ENCODE measurements at places on chromosomes 11 and 22.
A peak's percentile ranks its signal among the peaks of the same experiment; 100 is the strongest.

GRCh38 chr11:8658321-8659057 lies 24.0 kb downstream of the TRIM66 start:
- no peak for DNase-seq

DNA sequence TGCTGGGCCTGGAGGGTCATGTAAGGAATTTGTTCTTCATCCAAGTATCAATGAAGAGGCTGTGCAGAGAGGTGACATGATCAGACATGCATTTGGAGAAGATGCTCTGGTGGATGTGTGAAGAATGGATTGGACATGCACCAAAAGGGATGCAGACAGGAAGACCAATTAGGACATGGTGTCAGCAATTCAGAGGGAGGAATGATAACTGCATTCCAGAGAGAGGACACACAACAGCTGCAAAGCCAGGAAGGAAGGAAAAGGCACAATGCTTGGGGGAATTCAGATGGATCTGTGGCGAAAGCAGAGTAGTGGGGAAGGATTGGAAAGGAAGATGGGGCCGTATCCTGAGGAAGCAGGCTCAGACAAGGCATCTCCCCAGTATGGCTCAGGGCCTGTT lies 5.2 kb upstream of the ARRB1 start:
- no peak for DNase-seq

GRCh38 chr11:86447763-86448480 lies 73.2 kb downstream of the CCDC81 start:
- DNase-seq = no peak

GRCh38 chr22:31346255-31346732 lies at the start of gene PATZ1:
PATZ1 (minus strand) TSS chr22:31346346; CDS start chr22:31345602, 744 bp downstream.
- peak; percentile 66 for DNase-seq

- no peak for DNase-seq
Measured at GRCh38 chr11:123616505-123617198, 37.8 kb downstream of the SCN3B start.

DNA sequence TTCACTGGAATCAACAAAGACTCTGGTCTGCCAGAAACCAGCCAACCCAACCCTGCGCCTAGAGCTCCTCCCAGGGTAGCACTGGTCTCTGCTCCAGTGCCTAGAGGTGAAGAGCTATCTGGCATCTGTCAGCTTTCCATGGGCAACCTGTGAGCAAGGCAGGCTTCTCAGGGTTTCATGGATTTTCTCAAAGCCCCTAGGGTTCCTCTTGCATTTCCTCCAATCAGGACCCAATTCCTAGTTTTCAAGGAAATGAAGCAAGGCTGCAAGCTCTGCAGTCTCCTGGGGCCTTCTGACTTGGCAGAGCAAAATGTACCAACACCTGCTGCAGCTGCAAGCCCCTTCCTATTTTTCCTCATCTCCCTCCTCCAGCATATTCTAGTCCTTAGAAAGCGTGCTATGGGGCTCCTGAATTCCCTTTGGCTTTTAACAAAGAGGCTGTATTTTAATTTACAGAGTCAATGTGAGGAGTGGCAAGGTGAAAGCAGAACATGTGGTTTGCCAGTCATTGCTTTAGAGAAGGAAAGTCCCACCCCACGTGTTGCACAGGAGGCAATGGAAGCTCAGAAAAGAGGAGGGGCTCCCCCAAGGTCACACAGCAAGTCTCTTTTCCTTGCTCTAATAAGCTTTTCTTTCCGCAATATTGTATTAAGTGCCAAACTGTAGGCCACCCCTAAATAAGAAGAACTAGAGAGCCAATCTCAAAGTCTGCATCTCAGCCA lies 33.0 kb upstream of the RIC3 start:
- DNase-seq = no peak

GRCh38 chr11:34346551-34346950 lies 11.3 kb downstream of the ABTB2 start:
- DNase-seq = no peak

GRCh38 chr11:100585728-100586127 lies 101.4 kb upstream of the ARHGAP42 start:
- DNase-seq = no peak

GRCh38 chr22:49733631-49734030 lies 94.0 kb downstream of the BRD1 start:
- DNase-seq = no peak

DNA sequence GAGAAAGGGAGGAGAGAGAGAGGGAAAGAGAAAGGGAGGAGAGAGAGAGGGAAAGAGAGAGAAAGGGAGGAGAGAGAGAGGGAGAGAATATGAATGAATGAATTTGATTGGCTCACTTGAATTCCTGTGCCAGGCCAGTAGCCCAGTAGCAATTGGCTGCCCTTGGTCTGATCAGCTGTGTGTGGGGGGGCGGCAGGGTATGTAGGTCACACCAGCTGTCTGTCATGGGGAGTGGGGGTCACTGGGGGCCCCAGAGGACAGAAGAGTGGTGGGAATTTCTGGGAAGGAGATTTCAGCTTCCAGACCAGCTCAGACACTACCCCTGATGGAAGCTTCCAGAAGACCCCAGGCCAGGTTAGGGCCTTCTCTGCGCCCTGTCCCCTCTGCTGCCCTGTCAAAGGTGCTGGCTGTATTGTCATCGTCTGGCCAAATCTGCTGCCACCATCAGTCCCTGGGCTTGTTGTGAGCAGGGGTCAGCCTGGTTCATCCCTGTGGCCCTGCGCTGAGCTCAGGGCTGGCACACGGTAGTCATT lies 21.1 kb downstream of the MPPED1 start:
- no peak for DNase-seq

DNA sequence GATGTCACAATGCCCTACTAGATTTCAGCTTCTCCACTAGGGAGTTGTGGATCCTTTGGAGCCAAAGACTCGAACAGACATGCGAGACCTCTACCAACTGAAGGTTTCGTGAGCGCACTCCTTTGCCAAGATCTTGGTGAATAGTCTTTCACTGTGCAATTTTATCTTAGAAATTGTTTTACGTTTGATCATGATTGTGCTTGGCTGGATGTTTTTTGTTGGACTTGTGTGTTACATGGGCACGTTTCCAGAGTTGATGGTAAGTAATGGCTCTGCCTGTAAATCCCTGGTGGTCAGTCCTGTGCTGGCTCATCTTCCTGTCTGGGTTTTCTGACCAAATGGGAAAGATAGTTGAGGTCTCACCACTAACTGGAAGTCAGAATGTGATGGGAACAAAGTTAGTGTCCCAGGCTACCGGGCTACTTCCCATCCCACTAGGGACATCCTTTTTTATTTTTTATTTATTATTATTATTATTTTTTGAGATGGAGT lies at the start of gene MISFA:
MISFA (plus strand) TSS at position 51 of the 492 bp plus-strand sequence; CDS start at position 191, 140 bp downstream.
- DNase-seq = no peak

GRCh38 chr22:28464127-28464526 lies 215.5 kb downstream of the TTC28 start:
- no peak for DNase-seq
